ENCODE measurements at places on chromosomes 3 and 15. TPM values are rescaled to one million over a fixed set of nuclear protein-coding genes. Genes with fewer than 3 reads are reported as not detected.

GRCh38 chr15:70234256-70234905 lies 136.7 kb upstream of the TLE3 start:
- no peak for DNase-seq

GRCh38 chr3:49671291-49672288 lies 2.6 kb upstream of the APEH start:
- DNase-seq, result peak; percentile 70

Gene TIMP4
- 8.7 TPM for total RNA-seq

Gene CSPG4
- 3.0 TPM for total RNA-seq

Gene TKT
- total RNA-seq, result 975 TPM

DNA sequence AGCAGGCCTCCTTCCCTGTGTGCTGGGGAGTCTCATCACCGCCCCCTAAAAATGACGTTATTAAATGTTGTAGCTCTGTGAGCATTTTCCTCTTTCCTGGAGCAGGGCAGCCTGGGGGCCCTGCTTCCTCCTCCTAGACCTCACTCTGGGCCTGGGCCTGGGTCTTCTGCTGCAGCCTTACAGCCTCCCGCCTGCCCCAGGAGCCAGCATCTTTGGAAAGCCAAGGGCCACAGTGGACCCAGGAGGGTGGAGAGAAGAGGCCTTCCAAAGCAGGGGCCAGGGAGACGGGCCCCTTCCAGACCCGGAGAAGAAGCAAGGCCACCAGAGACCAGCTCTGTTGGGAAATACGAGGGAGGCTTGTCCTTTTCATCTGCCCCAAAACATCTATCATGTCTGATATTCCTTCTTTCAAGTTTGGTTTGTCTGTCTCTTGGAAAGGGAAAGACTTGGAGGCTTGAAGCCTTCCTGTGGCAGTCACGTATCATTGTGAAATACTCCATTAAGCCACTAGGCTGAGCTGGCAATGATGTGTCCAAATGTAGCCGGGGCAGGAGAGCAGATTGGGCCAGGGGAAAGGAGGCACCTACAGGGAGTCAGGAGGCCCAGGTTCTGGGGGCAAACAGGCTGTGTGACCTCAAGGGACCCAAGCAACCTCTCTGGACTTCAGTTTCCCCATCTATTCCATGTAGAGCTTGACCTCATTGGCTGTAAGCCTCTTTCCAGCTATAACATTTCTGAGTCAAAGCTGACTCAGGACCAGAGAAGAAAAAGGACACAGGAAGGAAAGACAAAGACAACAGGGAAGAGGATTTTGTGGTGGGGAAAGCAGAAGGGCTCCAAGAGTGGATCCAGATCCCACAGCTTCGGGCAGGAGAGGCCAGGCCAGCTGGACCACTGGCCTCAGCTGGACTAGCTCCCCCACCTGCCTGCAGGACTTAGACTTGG lies 31.1 kb downstream of the CYP11A1 start:
- no peak for DNase-seq

GRCh38 chr3:96863129-96863740 lies 48.8 kb downstream of the EPHA6 start:
- peak; percentile 9 for DNase-seq

DNA sequence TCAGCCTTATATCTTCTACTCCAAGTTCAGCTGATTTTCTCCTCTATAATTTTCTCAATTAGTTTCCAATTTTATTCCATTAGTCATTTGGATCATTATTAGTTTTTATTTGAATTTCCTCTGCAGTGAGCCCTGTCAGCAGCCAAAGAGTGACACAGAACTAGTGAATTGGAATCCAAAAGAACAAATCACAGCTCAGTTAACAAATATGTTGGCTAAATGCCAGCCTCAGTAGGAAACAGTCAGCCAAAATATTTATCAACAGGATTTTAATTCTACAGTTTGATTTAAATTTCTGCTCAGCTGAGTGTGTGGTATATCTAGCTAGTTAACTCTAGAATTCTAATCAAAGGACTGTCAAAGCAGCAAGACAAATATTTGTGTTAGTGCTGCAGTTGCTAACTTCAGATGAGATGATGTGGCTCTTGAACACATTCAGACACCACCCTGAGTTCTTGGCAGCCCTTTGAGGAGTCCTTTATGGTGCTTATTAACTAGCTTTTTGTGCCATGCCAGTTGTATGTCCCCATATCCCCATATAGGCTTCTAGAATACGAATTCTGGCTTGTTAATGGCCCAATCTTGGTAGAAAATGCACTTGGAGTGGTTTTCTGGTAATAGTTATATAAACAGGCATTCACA lies 194.5 kb downstream of the CPNE4 start:
- DNase-seq, result no peak

DNA sequence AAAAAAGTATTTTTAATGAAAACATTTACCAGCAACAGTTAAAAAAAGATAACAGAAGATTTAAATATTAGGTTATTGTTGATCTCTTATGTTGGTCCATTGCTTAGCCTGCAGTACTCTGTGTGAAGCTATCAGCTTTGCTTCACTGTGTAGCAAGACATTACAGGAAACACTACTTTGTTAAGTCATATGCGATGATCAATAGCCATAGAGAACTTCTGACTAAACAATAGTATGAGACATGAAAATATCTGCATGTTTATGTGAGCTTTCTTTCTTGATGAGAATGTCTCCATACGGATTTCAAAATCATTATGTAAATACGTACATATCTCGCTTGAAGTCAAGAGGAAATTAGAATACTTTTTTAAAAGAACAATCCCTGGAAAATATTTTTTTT lies 27.0 kb upstream of the CAPN3 start:
- DNase-seq, result no peak

Gene BUB1B
- 144 TPM for total RNA-seq

DNA sequence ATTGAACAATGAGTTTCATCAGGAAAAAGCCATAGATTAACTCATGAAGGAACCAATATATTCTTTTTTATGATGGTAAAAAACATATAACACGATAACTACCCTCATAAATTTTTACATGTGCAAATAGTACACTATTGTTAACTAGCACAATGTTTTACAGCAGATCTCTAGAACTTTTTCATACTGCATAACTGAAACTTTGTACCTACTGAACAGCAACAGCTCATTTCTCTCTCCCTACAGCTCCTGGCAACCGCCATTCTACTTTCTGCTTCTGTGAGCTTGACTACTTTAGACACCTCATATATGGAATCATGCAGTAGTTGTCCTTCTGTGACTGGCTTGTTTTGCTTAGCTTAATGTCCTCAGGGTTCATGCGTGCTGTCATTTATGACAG lies 235.4 kb downstream of the NFKBIZ start:
- no peak for DNase-seq

Gene ZKSCAN7
- total RNA-seq, result 8.5 TPM

DNA sequence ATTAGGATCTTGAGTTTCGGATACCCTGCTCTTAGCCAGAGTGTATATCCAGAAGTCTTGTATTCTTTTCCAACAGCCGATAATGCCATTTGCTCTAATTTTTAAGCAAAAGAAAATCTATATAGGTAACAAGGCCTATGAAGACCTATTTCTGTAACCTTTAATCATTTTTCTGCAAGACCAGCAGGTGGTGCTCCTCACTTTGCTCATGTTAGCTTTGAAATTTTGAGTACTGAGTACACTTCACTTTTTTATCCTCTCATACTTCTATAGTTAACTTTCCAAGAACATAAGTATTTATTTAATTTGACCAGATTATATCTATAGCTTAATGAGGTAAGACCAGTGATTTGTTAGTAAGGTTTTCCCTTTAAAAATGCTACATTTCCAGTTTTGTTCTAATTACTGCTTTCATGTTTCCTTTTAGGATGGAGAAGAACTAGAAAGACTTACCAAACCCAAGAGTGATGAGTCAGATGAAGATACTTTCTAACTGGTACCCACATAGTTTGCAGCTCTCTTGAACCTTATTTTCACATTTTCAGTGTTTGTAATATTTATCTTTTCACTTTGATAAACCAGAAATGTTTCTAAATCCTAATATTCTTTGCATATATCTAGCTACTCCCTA lies 20.5 kb downstream of the SLC35A5 start:
- no peak for DNase-seq

DNA sequence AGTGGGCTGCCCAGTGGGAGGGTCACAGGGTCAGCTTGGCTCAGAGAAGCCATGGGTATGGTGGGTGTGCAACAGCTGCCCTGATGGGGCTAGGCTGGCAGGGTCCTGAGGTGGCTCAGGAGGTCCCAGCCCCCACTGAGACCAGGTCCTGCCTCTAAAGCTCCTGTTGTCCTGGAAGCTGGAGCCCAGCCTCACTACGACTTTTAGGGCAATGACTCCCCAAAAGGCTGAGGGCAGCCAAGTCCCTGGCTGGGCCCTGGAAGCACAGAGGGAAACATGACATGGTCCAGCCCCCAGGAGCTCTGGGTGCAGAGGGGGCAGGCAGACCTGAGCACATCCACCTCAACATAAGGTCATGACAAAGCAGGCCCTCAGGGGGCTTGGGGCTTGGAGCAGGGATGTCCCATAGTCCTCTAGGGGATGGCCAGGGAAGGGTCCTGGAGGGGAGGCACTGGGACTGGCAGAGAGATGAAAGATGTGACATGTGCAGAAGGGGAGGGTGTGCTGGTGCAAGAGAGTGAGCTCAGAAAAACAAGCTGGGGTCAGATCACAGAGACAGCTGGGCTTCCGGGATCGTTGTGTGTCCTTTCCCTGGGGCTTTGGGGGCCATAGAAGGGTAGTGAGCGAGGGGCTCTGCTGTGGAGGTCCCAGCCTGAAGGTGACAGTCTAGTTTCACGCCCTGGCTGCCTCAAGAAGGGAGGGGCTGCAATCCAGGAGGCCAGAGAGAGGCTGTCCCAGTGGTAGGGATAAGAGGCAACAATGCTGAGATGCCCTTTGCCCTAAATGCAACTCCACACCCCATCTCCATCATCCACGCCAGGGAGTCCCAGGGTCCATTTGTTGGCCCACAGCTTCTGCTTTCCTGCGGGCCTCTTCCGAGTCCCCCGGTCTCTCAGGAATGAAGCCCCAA lies 639 bp upstream of the ITIH3 start:
- DNase-seq, result no peak

All from H1 (cell line).